ENCODE measurements at places on chromosomes 11 and 22. TPM values are rescaled to one million over a fixed set of nuclear protein-coding genes. Genes with fewer than 3 reads are reported as not detected.

DNA sequence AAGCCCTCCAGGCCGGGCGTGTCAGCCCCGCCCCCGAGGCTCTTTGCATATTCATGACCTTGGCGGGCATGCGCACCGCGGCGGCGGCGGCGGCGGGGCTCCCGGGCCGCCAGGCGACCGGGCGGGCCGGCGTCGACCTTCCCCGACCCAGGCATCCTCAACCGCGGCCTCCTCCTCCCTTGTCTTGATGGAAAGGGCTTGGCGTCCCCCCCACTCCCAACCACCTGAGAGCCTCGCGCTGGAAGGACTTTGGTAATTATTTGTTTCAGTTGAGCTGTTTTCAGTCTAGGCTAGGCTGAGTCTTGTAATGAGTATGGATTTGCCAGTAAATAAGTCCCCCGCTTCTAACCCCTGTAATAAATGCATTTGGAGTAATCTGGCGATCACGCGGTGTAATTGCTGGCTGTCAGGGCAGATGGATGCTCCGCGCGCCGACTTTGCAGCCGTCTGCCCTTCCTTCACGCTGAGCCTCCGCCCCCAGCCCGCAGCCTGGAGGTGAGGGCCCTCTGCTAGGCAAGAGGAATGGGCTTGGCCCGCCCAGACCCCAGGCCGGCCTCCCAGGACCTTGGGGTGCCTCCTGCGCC lies 25.2 kb downstream of the FLRT1 start:
- H3K4me3 ChIP-seq, result peak overlapping the region; percentile 53
- peaks cover 17% of the 10 kb centered on the region for H3K27me3 ChIP-seq
- H3K27ac ChIP-seq, result no peak overlapping the region
- no peaks in the 10 kb centered on the region for H3K4me1 ChIP-seq

DNA sequence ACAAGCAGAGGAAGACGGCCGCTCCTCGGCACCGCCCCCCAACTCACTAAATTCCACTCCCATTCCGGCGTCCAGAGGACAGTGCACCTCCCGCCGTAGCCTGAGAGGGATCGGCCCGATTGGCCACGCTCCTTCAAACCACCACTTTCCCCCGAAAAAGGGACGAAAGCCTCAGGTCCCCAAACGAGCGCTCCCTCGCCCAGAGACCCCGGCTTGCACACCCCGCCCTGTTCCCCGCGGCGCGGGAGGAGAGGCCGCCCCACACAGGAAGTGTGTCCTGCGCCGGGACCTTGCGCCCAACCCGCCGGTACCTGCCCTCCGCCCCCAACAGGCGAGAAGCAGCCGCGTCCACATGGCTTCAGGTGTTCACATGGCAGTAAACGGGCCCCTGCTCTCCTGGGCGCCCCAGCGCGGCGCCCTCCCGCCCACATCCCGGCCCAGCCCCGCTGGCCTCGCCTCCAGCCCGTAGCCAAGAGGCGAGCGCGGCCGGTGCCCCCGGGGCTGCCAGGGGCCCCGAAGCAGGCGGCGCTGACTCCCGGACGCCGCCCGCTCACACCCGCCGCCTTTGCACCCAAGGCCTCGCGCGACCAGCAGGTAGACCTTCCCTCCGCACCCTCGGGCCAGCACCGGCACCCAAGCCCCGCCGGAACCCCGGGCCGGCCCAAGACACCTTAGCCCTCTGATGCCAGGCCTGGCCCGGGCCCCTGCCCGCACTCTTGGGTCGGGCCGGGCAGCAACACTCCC lies 849 bp downstream of the TCF20 start:
- peak overlapping the region; percentile 89 for H3K4me3 ChIP-seq
- peaks cover 3% of the 10 kb centered on the region for H3K4me1 ChIP-seq
- 0 out of 2 replicates have a peak, but pooled peaks cover 3% of the 10 kb centered on the region for H3K27me3 ChIP-seq
- H3K27ac ChIP-seq, result no peak overlapping the region

- no peak for DNase-seq
- no peak overlapping the region for H3K4me3 ChIP-seq
- H3K27me3 ChIP-seq, result no peaks in the 10 kb centered on the region
- no peak overlapping the region for H3K27ac ChIP-seq
Observed at GRCh38 chr11:30432178-30432577, 109.3 kb downstream of the ARL14EP start.

DNA sequence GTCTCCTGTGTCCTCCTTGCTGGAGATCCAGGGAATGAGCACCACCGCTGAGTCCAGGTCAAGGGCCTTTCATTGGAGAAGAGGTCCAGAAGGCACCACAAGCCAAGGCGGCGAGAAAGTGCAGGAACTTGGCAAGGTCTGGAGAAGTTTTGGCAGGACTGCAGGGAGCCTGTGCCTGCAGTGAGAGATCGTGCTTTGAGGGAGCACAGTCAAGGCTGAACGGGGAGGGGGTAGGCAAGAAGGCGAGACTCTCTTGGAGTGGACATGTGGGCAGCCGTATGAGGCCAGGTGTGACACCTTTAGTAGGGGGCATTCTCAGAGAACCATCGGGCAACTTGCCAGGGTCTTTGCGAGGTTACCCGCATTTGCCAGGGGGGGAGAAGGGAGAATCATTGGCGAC lies 30.5 kb downstream of the LRRC10B start:
- H3K27me3 ChIP-seq, result no peaks in the 10 kb centered on the region
- H3K4me1 ChIP-seq, result peaks cover 9% of the 10 kb centered on the region
- no peak for DNase-seq
- no peak overlapping the region for H3K4me3 ChIP-seq
- H3K27ac ChIP-seq, result no peak overlapping the region
- no peaks in the 10 kb centered on the region for H3K36me3 ChIP-seq

DNA sequence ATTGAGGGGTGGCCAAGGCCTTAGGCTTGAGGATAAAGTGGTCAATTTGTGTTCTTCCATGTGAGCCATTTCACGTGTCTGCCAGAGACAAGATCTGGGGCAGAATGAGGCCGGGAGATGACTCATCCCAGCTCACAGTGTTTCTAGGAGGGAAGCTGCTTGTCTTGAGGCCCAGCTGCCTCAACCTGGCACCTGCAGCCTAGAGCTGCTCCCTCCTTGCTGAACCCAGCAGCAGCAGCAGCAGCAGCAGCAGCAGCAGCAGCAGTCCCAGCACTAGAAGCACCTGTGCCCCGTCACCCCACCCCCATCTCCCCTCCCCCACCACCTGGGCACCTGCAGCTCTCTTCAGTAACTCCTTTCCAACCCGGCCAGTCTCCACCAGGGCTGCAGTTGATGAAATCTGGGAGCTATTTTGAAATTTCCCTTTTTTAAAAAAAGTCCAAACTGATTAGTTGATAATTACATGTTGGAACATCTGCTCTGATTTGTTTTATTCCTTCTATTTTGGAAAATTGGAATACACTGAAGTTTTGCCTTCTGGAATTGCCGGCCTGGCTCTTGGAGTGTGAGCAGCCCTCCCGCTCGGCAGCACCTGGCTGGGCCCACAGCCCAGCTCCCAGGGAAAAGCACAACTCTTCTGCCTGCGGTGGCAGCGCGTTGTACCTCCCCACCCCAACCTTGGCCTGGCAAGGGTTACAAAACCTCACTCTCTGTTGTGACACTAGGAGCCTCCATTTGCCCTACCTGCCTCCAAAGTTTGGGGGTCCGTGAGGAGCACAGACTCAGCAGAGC lies 143.5 kb downstream of the NXPE2 start:
- H3K36me3 ChIP-seq, result no peaks in the 10 kb centered on the region
- peak; percentile 65 for DNase-seq

- H3K36me3 ChIP-seq, result peaks cover 5% of the 10 kb centered on the region
- H3K27ac ChIP-seq, result no peak overlapping the region
- no peak for DNase-seq
- no peaks in the 10 kb centered on the region for H3K27me3 ChIP-seq
Observed at GRCh38 chr22:48319321-48320047, 1508.2 kb downstream of the BRD1 start.

- no peaks in the 10 kb centered on the region for H3K27me3 ChIP-seq
- peaks cover 11% of the 10 kb centered on the region for H3K4me1 ChIP-seq
- DNase-seq, result peak; percentile 95
- H3K36me3 ChIP-seq, result peaks cover 62% of the 10 kb centered on the region
Observed at GRCh38 chr11:62560566-62561103, 13.1 kb downstream of the EEF1G start.

DNA sequence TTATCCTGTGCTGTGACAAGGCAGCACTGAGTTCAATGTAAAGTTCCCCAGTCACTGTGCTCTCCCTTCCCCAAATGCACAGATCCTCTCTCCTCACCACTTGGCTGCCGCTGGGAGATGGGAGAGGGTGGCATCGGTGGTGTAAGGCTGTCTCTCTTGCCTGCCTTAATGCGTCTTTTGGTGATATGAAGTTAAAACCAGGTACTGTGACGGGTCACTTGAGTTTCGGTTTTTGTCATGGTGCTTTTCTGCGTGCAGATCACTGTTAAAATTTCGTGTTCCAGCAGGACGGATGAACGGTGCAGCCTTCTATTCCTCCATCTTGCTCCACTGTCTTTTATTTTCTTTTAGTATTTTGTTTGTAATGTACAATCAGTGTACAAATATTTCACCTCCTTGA lies 18.6 kb downstream of the GLB1L2 start:
- no peaks in the 10 kb centered on the region for H3K27me3 ChIP-seq
- H3K4me3 ChIP-seq, result no peak overlapping the region
- no peak for DNase-seq

- H3K4me1 ChIP-seq, result no peaks in the 10 kb centered on the region
- no peaks in the 10 kb centered on the region for H3K36me3 ChIP-seq
- no peak overlapping the region for H3K4me3 ChIP-seq
- H3K27ac ChIP-seq, result no peak overlapping the region
Observed at GRCh38 chr11:125338886-125339811, 156.9 kb downstream of the FEZ1 start.

GRCh38 chr22:25702571-25703167 lies 39.3 kb upstream of the MYO18B start:
- no peaks in the 10 kb centered on the region for H3K27me3 ChIP-seq
- no peak overlapping the region for H3K27ac ChIP-seq
- H3K36me3 ChIP-seq, result peaks cover 5% of the 10 kb centered on the region
- no peaks in the 10 kb centered on the region for H3K4me1 ChIP-seq
- no peak for DNase-seq

GRCh38 chr11:70247710-70248072 lies 22.8 kb upstream of the PPFIA1 start:
- H3K4me3 ChIP-seq, result no peak overlapping the region
- no peaks in the 10 kb centered on the region for H3K4me1 ChIP-seq
- H3K27ac ChIP-seq, result no peak overlapping the region
- DNase-seq, result no peak

- H3K4me1 ChIP-seq, result no peaks in the 10 kb centered on the region
- H3K27ac ChIP-seq, result no peak overlapping the region
Observed at GRCh38 chr22:28179392-28179791, 260.3 kb upstream of the PITPNB start.

GRCh38 chr11:35352077-35352888 lies 67.1 kb downstream of the SLC1A2 start:
- no peak overlapping the region for H3K4me3 ChIP-seq
- DNase-seq, result no peak
- H3K27ac ChIP-seq, result no peak overlapping the region
- no peaks in the 10 kb centered on the region for H3K36me3 ChIP-seq
- peaks cover 2% of the 10 kb centered on the region for H3K27me3 ChIP-seq

DNA sequence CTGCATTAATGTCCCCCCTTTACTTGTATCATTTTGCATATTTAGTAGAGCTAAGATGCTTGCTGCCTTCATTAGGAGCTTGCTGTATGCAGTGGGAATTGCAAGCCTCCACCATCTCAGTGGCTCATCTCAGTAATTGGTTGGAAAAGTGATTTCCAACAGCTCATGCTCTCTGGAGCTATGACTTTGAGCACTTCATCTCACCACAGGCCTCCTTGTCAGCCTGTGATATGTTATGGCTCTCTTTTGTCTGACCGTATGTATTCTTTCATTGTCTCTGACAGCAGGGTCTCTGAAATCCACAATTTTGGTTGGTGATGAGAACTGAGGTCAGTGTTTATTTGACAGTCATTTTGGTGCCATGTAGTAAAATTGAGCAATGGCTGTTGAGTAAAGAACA lies 345.1 kb downstream of the FAT3 start:
- no peak for DNase-seq
- H3K4me1 ChIP-seq, result no peaks in the 10 kb centered on the region
- H3K4me3 ChIP-seq, result no peak overlapping the region
- no peaks in the 10 kb centered on the region for H3K36me3 ChIP-seq

GRCh38 chr11:63762654-63763495 lies 5.7 kb downstream of the ZFTA start:
- H3K27ac ChIP-seq, result no peak overlapping the region
- H3K36me3 ChIP-seq, result peaks cover 57% of the 10 kb centered on the region
- peak overlapping the region; percentile 92 for H3K4me3 ChIP-seq
- DNase-seq, result peak; percentile 58
- no peaks in the 10 kb centered on the region for H3K4me1 ChIP-seq

DNA sequence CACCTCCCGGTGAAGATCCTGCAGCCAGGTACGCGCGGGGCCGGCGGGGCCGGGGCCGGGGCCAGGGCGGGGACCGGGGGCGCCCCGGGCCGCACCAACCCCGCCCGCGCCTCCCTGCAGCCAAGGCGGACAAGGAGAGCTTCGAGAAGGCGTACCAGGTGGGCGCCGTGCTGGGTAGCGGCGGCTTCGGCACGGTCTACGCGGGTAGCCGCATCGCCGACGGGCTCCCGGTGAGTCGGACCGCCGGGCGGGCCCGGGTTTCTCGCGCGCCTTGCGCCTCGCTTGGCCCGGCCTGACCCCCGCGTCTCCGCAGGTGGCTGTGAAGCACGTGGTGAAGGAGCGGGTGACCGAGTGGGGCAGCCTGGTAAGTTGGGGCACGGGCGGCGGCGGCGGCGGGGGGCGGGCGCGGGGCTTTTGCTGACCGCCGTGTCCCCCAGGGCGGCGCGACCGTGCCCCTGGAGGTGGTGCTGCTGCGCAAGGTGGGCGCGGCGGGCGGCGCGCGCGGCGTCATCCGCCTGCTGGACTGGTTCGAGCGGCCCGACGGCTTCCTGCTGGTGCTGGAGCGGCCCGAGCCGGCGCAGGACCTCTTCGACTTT lies 531 bp downstream of the PIM3 start:
- DNase-seq, result no peak
- H3K36me3 ChIP-seq, result peaks cover 14% of the 10 kb centered on the region
- H3K4me3 ChIP-seq, result peak overlapping the region; percentile 88
- H3K4me1 ChIP-seq, result no peaks in the 10 kb centered on the region
- no peaks in the 10 kb centered on the region for H3K27me3 ChIP-seq

DNA sequence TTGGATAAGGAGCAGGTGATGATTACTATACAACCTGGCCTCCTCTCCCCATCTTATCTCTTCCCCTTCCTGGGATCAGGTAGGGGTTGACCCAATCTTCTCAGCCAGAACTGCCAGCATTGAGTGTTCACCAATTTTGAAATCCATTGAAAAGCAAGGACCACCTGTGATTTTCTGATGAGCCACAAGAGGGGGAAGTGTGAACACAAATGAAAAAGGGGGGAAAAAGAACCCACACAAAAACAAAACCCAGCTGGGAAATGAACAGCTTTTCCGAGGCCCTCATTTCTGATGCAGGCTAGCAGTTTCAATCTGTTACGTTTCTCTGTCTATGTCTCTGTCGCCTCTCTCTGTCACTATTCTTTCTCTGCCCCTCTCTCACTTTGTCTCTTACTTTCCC lies 161.9 kb downstream of the INSC start:
- no peak overlapping the region for H3K4me3 ChIP-seq
- H3K4me1 ChIP-seq, result no peaks in the 10 kb centered on the region
- H3K27ac ChIP-seq, result no peak overlapping the region
- DNase-seq, result no peak
- no peaks in the 10 kb centered on the region for H3K36me3 ChIP-seq

Gene NRIP3
- 4.2 TPM for total RNA-seq

Gene ASRGL1
- total RNA-seq, result 30.9 TPM

Gene MS4A4A
- not detected for total RNA-seq

Gene FOLH1
- not detected for total RNA-seq

Gene LIPT2
- 7.1 TPM for total RNA-seq

Gene ADAMTS8
- 5.0 TPM for total RNA-seq

Gene PHETA2
- total RNA-seq, result 3.2 TPM

Gene UQCC3
- 12.3 TPM for total RNA-seq

Data from H9 (cell line).